ENCODE measurements at places on chromosomes 7 and 10. TPM values are rescaled to one million over a fixed set of nuclear protein-coding genes. Genes with fewer than 3 reads are reported as not detected.

- no peak for DNase-seq
Observed at GRCh38 chr10:3805201-3805790, 20.3 kb upstream of the KLF6 start.

DNA sequence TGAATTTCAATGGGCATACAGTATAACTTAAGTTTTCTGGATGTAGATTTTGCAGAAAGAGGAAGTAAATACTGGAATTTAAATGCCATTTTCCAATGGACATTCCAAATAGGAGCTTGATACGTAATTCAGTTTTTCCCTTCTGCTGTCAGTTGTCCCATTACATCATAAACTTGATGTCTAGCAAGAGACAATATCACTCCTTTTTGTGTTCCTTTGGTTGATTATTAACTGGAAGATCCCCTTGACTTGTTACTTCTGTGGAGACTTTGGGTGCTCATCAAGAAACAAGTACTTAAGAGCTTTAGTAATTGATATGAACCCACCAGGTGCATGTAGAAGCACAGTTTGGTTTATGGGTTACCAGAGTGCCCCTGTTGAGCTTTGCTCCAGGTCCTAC is 116.1 kb downstream of the ST7 start:
- no peak for DNase-seq

DNA sequence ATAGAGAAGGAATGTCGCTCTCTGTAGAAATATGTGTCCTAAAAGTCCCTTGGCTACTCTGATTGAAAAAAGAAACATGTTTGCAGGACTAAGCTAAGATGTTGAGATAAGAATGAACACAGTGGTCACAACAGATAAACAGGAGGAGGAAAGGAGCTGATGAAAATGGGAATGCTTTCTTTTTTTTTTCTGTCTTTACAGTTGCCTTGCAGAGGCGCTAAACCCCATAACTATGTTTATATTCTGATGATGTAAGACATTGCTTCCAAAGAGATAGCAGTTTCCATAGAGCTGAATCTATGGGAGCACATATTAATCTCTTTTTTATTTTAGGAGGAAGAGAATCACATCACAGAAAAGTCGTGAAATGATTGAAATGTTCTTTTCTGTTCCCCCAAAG is 153.5 kb upstream of the LYZL1 start:
- no peak for DNase-seq

GRCh38 chr10:90999512-91000172 is 78.8 kb upstream of the ANKRD1 start:
- no peak for DNase-seq

The TEX36 gene
- total RNA-seq: not detected

The GIMAP4 gene
- total RNA-seq: 10.5 TPM

GRCh38 chr10:27099448-27099847 is 846 bp downstream of the ANKRD26 start:
- DNase-seq: no peak

GRCh38 chr7:116403265-116403664 is 96.3 kb upstream of the CAV2 start:
- no peak for DNase-seq

GRCh38 chr10:23016636-23017035 is 78.7 kb upstream of the MSRB2 start:
- DNase-seq: no peak

GRCh38 chr7:112908086-112908485 is 117.9 kb upstream of the TMEM168 start:
- DNase-seq: no peak

GRCh38 chr7:39199951-39200350 is 222.2 kb downstream of the POU6F2 start:
- DNase-seq: no peak

- no peak for DNase-seq
Observed at GRCh38 chr10:49083261-49083660, 32.1 kb downstream of the VSTM4 start.

The PRKAR1B gene
- total RNA-seq: 10.1 TPM

The ETV1 gene
- 2.6 TPM for total RNA-seq

GRCh38 chr7:150735596-150736358 is 1.4 kb upstream of the GIMAP5 start:
- DNase-seq: no peak

DNA sequence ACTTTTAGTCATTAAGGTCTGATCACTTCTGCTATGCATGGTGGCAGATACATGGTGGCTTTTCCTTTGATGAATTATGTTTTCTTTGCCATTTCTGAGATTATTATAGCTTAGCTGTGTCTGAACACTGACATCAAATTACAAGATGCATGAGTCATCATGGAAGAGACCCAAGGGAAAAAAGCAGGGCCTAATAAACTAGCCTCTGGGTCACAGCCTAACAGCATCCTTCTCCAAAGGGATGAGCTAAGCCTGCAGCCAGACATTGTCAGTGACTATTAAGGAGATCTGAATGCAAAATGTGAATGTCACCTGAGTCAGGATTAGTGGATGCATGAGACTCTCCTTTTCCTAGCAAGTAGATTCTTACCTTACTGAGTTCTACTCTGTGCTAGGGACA is 19.1 kb upstream of the OGDHL start:
- DNase-seq: no peak

- DNase-seq: no peak
Observed at GRCh38 chr10:132422903-132423825, 26.2 kb downstream of the PWWP2B start.

The EGFR gene
- total RNA-seq: 63.6 TPM

- DNase-seq: no peak
Observed at GRCh38 chr10:25766213-25766612, 167.8 kb upstream of the MYO3A start.

- no peak for DNase-seq
Observed at GRCh38 chr7:138289864-138290263, 170.2 kb upstream of the TRIM24 start.

The VWA2 gene
- total RNA-seq: 1.9 TPM

The RTKN2 gene
- 1.8 TPM for total RNA-seq

- no peak for DNase-seq
Observed at GRCh38 chr10:109770663-109771062, 152.6 kb downstream of the XPNPEP1 start.

- DNase-seq: no peak
Observed at GRCh38 chr7:27999829-28000228, 180.8 kb downstream of the JAZF1 start.

- no peak for DNase-seq
Observed at GRCh38 chr7:91379236-91379635, 115.0 kb downstream of the FZD1 start.

The MYO1G gene
- 3.8 TPM for total RNA-seq

The PCDH15 gene
- not detected for total RNA-seq

GRCh38 chr7:15848901-15849300 is 162.4 kb upstream of the MEOX2 start:
- DNase-seq: no peak

GRCh38 chr7:3154881-3155494 is 111.3 kb upstream of the CARD11 start:
- peak; percentile 71 for DNase-seq

DNA sequence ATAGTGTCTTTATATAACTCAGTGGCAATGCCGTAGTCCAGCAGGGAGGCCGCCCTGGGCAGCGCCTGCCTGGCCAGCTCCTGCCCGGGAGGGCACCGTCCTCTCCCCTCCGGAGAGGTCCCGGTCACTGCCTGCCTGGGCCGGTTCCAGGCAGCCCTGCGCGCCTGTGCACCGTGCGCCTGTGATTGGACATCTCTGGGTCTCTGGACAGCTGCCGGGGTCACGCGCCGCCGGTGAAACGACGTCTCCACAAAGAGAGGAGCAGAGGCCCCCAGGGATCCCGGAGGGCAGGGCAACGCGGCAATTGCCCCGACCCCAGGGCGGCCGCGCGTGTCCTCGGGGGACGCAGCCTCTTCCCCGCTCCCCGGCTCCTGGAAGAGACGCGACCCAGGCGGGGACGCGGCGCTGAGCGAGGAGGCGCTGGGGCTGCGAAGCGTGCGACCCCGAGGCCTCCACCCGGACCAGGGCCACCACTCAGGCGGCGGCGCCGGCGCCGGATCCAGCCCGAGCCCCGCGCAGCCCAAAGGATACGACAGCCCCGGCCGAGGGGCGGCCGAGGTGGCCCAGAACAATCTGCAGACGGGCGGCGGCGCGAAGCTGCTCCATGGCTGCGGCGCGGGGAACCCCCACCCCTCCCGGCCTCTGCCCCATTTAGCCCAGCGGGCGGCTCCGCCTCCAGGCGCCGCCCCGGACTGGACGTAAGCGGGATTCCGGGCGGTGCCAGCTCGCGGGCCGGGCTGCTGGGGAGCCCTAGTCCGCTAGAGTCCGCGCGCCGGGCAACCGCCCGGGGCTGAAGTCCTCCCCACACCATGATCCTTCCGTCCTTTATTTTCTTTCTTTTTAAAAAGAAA is at the start of gene PHYH:
Gene PHYH, minus strand, starts transcription at position 628 of the 851 bp plus-strand sequence. Its CDS starts 22 bp downstream, at position 606.
- peak; percentile 92 for DNase-seq
